ENCODE measurements at places on chromosomes 7 and 10.
A peak's percentile ranks its signal among the peaks of the same experiment; 100 is the strongest.

DNA sequence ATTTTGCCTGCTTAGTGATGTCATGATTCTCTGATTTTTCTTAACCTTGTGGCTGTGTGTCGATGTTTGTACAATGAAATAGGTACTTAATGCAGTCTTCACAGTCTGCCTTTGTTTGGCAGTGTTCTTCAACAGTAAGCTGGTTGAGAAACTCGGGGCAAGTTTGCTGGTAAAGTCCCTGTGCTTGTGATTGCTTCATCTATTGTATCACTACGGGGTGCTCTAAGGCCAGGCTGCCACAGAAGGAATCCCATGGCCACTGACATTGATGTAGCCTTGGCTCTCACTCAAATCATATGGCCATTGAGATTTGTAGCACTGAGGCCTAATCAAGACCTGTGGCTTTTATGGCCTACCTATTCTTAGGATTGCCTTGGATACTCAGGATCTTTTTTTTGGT is 33.5 kb upstream of the PRSS37 start:
- no peak for DNase-seq

GRCh38 chr7:141511676-141512396 is 39.4 kb upstream of the AGK start:
- DNase-seq = no peak

GRCh38 chr7:2475678-2476015 is 551 bp downstream of the GRIFIN start:
- no peak for DNase-seq

DNA sequence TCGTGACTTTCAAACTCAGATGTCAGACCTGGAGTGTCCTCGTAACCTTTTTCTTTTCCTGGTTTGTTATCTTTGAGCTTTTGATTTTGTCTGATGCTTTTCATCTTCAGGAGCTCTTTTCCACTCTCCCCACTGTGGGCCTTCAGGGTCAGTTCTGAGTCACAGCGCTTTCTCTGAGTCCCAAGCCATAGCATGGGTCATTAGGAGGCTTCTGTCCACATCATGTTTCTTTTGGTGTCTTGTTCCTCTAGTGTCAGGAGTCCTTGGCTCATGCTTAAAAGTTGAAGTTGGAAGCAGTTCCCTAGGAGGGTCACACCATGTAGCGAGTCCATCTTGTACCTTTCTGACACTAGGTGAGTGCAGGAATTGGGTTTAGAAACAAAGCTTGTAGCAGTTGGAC is 40.3 kb downstream of the DAGLB start:
- no peak for DNase-seq

- DNase-seq = no peak
Measured at GRCh38 chr7:43289826-43290225, 177.4 kb downstream of the HECW1 start.

DNA sequence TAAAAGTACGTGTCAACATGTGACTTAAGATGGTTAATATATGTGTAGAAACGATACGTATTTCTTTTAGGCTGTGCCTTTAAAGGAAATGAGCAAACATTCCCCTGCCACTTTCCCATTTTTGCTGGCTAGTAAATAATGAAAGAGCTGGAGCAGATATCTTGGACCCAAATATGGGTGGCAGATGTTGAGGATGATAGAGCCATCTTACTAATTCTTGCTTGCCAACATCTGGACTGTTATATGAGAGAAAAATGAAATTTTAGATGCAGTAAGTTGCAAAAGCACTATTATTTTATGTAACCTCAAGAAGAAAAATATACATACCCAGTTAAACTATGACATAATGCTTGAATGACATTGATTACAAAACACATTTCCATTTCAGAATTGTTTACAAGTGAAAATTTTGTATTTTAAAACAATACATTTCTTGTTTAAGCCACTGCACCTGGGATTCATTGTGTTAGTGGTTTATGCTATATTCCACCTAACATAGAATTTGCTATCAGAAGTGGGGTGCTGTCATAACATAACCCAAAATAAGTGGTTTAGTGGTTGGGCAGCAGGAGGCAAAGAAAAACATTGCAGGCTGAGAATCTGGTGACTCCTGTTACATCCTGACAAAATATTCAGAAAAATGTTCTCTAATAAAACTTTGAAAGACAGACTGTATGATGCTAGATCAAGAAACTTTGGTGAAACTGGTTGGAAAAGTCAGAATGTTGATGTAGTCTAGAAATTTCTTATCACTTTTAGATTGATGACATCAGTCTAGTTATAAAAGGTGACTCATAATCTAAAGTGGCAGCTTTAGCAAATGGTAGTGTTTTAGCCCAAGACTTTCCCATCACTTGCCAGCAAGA is 305.0 kb downstream of the PTEN start:
- no peak for DNase-seq

- DNase-seq = peak; percentile 33
Measured at GRCh38 chr7:142338633-142339501, 81.0 kb upstream of the PRSS58 start.

- DNase-seq = no peak
Measured at GRCh38 chr10:90561666-90562065, 296.2 kb downstream of the HTR7 start.

DNA sequence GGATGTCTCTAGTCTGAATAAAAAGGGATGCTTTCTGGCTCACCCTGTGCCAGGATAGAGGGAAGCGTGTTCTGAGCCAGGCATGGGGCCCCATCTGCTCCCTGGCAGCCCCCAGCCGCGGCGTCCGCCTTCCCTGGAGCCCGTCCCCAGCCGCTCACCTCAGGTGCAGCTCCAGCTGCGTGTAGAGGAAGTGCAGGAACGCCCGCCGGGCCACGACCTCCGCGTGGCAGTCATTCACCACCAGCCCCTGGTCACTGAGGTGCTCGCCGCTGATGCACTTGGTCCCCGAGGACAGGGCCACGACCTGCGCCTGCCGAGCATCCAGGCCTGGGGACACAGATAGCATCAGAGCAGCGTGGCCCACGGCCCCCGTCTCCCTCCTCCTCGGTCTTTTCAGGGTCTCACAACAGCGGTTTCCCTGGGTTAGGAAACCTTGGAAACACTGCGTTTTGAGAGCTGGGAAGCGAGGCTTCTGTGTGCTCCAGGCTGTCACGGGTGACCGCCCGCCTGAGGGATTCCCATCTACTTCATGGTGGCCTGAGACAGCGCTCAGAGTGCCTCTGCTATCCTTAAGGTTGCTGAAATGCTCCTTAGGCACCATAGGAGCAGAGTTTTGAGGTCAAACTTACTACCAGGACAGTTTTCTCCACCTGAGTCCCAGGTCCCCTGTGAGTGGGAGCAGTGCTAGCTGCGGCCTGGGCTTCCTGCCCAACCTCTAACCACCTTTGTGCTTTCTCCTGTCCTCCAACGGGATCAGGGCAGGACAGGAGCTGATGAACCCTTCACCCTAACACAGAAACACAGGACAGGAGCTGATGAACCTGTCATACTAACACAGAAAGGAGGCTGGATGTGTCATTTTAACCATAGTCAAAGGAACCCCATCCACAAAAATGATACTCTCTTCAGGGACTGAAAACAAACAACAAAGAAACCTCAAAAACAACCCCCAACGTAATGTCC is 186.1 kb downstream of the WDR37 start:
- no peak for DNase-seq

DNA sequence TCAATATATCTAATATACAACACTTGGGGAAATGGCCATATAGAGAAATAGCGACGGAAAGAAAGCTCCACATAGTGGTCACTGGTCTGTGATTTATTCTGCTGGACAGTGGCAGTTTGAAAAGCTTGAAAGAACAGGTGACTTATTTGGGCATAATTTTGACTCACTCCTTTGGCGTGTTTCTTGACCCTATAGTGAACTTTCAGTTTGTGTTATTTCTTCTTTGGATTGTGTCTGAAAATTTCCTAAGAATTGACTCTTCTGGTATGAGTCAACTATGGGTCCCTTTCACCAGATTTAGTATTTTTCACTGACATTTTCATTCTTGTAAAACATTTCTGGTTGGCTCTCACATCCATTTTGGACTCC is 25.8 kb upstream of the IMMP2L start:
- DNase-seq = no peak

DNA sequence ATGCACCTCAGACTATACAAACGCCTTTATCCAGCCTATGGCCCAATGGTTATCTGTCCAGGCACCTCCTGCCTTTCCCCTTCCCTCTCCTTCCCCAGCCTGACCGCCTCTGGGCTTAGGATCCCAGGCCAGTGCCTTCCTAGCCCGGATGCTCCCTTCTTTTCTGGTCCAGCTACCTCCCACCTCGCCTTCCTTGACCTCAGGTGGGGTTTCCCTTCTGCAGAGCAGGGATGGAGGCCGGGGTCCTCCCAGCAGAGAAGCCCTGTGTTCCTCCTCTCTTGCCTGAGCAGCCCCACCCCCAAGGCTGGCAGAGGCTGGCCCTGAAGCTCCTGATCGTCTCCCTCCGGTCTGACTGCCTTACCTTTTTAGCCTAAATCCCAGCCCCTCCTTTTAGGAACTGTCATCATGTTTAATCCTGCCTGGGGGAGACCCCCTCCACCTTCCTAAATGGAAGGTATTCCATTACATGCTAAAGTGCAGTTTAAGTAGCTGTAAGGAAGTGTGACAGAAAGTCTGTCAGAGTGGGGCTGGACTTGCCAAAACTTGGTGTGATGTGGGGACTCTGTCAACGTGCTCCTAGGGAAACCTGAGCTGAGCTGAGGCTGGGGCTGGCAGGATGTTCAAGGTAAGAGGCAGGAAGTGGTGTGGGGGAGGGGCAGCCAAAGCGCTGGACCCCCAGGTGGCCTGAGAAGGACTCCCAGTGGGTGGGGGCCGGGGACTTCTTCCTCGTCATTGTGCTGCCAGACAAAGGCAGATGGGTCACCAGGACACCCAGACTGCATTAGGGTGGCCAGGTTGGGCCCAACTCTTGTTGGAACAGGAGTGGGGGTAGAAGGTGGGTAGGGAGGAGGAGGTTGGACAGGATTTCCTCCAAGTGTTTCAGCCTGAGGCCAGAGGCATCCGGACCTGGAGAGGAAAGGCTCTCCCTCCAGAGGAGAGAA is 39.5 kb downstream of the LBX1 start:
- no peak for DNase-seq

DNA sequence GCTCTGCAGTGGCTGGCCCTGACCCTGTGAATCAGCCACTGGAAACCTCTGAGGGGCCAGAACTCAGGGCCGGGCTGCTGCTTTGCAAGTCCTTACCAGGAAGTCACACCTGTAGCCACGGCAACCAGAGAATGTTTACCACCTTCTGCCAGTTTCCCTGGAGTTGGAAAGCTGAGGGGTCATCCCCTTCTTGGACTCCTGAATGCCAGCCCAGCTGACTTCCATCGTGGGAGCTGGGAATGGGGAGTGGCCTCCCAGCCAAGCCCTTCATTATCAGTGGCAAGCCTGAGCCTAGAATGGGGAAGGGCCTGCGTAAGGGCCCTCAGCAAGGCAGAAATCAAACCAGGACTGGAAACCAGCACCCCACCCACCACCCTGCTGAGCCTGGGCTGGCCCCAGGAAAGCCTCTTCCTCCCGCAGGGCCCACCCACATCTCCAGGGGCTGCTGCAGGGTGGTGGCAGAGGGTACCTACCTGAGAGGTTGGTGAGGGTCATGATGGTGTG is 6.5 kb upstream of the CRHR2 start:
- no peak for DNase-seq

GRCh38 chr7:128167042-128167701 is 73.9 kb upstream of the LEP start:
- DNase-seq = no peak

GRCh38 chr7:152076324-152076821 is 50.9 kb downstream of the GALNT11 start:
- peak; percentile 1 for DNase-seq

- DNase-seq = no peak
Measured at GRCh38 chr7:97578225-97578624, 153.7 kb upstream of the TAC1 start.
